ENCODE measurements at places on chromosomes 2 and 18. TPM values are rescaled to one million over a fixed set of nuclear protein-coding genes. Genes with fewer than 3 reads are reported as not detected.

TFCP2L1 gene
- 16.7 TPM for total RNA-seq

OTOF gene
- not detected for total RNA-seq

GBX2 gene
- 1.3 TPM for total RNA-seq

ALK gene
- not detected for total RNA-seq

FSIP2 gene
- total RNA-seq: 0.08 TPM

POTEJ gene
- total RNA-seq: not detected

SRBD1 gene
- 13.0 TPM for total RNA-seq

ASB18 gene
- not detected for total RNA-seq

CNRIP1 gene
- 0.61 TPM for total RNA-seq

PGAP1 gene
- 3.4 TPM for total RNA-seq

G6PC2 gene
- total RNA-seq: not detected

SLC4A1AP gene
- total RNA-seq: 15.6 TPM

CRYBA2 gene
- total RNA-seq: not detected

MEP1B gene
- not detected for total RNA-seq

ALLC gene
- not detected for total RNA-seq

ST6GAL2 gene
- 0.08 TPM for total RNA-seq

CAB39 gene
- 116 TPM for total RNA-seq

PSMA8 gene
- total RNA-seq: not detected

Data from hair follicular keratinocyte (primary cell).